ENCODE measurements at places on chromosomes 2 and 18. TPM values are rescaled to one million over a fixed set of nuclear protein-coding genes. Genes with fewer than 3 reads are reported as not detected.

HOXD9 gene
- polyA plus RNA-seq = 0.23 TPM

MAP3K20 gene
- 98.6 TPM for polyA plus RNA-seq

PLEKHB2 gene
- polyA plus RNA-seq = 71.8 TPM

CTNNA2 gene
- not detected for polyA plus RNA-seq

POU3F3 gene
- polyA plus RNA-seq = 0.08 TPM

ANKRD29 gene
- 3.1 TPM for polyA plus RNA-seq

HOXD4 gene
- 0.19 TPM for polyA plus RNA-seq

GPR45 gene
- not detected for polyA plus RNA-seq

MREG gene
- 0.14 TPM for polyA plus RNA-seq

RAMP1 gene
- polyA plus RNA-seq = 164 TPM

SMPD4 gene
- 41.1 TPM for polyA plus RNA-seq

CD28 gene
- polyA plus RNA-seq = 0.21 TPM

CYP20A1 gene
- 5.9 TPM for polyA plus RNA-seq

PROKR1 gene
- polyA plus RNA-seq = not detected

CNGA3 gene
- not detected for polyA plus RNA-seq

ATIC gene
- 108 TPM for polyA plus RNA-seq

GRCh38 chr2:96104487-96104861 lies 11.9 kb downstream of the ADRA2B start:
- DNase-seq = no peak

DNA sequence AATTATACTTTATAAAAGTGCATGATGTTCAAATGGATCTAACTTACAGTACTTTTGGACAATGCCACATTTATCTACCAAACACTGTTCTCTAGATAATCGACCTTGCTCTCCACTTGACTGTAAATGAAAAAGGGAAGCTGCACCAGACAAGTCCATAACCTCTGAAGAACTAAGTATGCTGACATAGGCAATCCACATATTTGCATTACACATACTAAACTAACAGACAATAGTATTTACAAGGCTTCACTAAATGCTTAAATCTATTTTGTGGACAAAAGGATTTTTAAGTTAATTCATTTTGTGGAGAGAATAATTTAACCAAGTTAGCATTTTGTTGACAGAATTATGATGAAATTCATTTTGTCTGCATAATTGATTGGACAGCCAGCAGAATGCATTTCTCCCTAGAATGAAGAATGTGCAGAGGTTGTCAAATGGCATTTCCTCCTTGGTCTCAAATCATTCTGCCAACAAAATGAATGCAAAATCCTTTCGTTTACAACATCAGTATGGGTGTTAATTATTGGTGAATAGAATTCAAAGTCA lies 520.9 kb downstream of the CPS1 start:
- DNase-seq = no peak

DNA sequence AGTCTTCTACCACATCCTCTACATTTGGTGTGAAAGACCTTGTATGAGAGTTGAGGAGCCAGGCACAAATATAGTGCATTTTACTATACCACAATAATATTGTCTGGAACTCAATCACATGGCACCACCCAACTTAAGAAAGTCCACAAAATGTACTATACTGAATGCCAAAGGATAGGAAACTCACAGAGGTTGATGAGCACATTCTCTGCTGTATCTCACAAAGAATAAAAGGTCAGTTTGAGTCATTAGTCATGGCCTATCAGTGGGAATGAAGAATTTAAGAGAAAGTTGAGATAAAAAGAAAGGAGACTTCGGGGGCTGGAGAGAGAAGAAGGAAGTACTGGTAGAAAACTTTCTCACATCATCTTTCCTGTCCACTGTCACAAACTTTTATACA lies 134.3 kb downstream of the RDH14 start:
- DNase-seq = no peak

DNA sequence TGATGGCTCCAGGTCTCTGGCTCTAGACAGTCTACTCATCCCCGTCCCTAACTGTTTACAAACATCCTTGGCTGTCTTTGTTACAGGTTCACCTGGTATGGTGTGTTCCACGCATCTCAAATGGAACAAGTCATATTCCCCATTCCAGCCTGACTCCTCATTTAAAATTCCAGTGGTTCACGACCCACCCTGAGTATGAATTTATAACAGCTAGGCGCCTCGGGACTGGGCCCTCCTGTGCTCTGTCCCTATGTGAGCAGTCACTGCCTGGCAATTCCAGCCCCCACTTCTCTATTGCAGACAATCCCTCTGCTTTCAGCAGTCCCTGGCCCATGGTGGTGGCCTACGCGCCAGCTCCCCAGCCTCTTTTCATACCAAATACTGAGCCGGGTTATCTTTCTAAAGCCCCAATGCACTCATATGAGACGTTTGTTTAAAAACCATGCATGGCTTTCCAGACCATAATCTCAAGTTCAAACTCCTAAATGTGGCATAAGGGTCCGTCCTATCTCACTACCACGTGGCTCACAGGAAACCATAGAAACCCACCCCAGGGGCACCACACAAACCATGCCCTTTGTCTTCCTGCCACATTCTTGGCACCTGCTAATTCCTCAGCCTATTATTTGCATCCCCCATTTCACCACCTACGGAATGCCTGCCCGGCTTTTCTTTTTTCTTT lies 1.6 kb downstream of the SERPINB8 start:
- no peak for DNase-seq

- DNase-seq = no peak
Observed at GRCh38 chr2:205708231-205708631, 25.9 kb downstream of the NRP2 start.

DNA sequence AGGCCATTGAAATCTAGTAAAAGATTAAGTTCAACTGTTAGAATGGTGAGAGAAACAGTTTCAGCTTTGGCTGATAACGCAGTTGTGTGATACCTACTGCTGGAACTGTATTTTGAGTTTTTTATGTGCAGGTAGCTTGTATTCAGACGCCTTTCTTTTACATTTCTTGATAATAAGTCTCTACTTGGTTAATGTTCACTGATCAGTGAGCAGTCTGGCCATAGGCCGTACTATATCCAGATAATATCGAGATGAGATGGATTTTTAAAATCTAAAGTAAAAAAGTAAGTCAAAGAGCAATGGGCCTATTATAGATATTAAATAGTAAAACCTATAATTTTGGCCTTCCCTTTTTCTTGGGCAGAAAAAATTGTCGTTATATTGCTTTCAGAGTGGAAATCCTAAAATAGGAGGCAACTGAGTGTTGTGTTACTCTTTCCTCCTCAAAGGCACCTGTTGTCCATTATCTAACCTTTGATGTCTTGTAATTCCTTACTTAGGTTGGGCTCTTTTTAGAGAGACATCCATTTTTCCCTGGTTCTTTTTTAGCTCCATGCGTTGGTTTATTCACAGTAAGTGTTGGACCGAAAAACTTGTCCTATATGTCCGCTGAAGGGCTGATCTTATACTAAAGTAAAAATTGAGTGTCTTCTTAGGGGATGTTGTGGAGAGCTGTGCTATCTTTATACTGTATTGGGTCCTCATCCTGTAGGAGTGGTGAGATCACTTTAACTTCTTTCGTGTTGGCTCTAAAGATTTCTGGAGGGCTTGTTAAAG lies 1.7 kb downstream of the EML4 start:
- DNase-seq = no peak

- DNase-seq = no peak
Observed at GRCh38 chr2:38170067-38170466, 94.1 kb upstream of the CYP1B1 start.

GRCh38 chr2:136131484-136131960 lies 13.6 kb upstream of the CXCR4 start:
- DNase-seq = no peak

DNA sequence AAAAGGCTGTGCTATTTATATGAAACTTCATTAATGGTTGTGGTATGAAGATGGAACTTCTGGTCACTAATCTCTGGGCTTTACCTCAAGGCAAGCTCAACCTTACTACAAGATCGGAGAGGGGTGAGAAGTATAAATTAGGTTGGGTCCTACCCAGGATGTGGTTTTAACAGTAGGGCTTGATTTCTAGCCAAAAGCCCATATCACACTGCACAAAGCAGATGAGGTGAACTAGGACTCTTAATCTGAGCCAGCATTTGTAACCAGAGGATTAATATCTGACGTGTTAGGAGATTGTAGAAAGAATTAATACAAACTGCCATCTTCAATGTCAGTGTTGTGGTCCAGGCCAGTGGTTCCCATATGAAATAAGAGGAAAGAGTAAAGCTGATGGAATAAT lies 86.4 kb upstream of the RGPD4 start:
- no peak for DNase-seq

DNA sequence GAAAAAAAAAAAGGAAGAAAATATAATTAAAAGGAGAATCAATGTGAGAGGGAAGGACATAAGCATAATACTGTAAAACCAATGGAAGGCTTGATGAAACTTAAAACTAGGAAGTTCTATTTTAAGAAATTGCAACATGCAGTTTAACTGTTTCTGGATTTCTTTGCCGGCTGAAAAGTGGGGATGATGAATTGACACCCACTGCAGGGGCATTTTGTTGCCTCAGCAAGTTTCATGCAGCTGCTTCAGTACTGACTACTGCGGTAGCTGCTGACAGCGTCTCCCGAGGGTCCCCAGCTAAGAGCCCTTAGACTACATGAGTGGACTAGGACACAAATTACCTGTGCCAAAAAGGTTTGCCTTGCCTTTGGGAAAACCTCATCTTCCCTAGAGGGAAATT lies 69.2 kb downstream of the B3GNT2 start:
- DNase-seq = no peak

- DNase-seq = no peak
Observed at GRCh38 chr2:173716458-173717052, 248.6 kb downstream of the SP3 start.

DNA sequence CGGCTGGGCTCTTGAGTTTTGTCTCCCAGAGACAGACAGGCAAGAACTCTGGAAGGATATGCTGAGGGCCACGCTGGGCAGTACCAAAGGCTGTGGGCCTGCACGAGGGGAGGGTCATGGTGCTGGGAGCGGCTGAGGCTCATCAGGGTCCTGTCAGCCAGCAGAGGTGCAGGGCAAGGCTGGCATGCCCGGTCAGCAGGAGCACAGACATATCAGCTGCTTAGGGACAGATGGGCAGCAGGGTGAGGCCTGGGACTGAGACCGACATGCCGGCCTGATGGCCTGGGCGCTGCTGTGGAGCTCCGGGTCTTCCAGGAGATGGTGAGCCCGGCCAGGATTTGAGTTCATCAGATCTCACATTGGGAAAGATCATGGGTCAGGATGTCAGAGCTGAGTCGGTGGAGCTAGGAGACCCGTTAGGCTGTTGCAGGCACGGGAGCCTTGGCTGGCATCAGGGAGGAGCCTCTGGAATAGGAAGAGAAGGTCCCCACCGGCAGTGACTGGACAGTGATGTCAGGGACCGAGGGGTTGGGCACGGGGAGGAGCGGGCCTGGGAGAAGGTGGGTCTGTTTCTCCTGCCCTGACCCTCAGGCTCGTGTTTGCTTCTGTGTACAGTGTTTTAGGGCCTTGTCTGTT lies 18.8 kb downstream of the CNDP2 start:
- DNase-seq = no peak

- no peak for DNase-seq
Observed at GRCh38 chr2:171404719-171405118, 29.1 kb downstream of the METTL8 start.

DNA sequence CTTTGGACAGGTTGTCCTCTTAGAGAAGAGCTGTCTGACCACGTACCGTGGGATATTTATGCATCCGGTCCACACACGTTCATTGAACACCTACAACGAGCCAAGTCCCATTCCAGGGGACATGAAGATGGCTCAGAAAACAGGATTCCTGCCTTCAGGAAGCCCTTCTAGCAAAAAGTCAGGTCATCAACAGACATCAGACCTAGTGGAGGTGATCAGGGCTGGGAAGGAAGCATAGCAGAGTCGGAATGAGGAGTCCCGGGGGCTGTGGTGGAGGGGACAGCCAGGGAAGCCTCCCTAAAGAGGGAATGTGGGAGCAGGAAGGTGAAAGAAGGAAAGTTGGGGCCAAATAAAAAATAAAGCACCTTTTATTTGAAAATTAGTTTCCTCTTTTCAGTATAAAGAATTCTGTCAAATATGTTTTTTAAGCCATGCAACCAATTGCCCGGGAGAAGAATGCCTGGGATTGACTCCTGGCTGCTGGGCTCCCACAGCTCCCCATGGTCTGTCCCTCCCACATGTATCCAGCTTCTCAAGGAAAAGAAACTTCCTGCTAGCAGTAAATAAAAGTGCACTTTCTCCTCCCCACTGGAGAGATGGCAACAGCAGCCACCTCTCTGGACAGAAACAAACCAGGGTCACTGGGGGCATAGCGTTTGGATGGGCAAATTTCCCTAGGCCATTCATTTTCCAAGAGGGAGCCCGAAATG lies 144.8 kb downstream of the SMAD7 start:
- no peak for DNase-seq

GRCh38 chr2:238527565-238527964 lies 100.8 kb downstream of the ASB1 start:
- DNase-seq = no peak

DNA sequence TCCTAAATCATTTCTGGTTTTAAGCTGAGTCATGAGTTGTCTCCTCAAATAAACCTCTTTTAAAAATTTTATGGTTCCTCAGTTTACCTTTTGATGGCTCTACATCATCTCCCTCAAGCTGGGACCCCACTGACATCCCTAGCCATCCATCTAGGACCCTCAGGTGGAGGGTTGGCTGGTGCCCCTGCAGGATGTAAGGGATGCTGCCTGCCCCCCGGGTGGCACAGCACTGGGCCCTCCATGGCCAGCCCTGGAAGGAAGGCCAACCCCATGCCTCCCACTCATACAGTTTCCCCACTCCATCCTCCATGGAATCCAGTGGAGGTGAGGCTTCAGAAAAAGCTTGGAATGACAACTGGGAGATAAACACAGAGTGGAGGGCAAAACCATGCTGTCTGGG lies 17.2 kb upstream of the GPC1 start:
- DNase-seq = no peak

DNA sequence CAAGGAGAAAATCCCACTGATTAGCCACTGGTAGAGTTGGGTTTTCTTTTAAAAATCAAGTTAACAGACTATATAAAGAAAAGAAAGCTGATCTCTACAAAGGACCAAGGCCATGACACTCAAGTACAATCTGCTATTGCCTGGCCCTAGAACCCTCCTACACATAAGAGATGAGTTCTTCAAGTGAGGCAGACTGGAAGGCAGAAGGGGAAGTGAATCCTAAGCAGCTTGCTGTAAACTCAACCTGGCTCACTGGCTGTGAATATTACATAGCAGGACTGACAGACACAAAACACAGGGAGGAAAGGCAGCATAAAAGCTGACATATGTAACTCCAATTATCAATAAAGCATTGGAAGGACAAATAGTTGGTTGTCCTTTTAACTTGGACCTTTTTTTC lies 65.4 kb downstream of the TRIP12 start:
- DNase-seq = no peak

DNA sequence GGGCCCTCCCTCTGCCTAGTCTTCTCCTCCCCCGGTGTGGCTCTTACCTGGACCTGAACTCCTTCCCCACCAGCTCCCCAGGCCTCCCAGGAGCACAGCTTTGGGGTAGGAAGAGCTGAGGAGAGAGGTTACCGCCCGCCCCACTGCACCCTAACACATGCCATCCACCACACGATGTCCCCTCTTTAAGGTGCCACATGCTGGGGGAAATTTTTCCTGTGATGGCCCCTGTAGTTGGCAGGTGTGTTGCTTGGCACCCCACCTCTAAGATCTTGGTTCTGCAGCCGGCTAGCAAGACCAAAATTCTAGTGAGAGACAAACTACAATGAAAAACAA lies 6.9 kb upstream of the TEX261 start:
- DNase-seq = no peak
